ENCODE measurements at places on chromosomes 13 and 19.
A peak's percentile ranks its signal among the peaks of the same experiment; 100 is the strongest.

DNA sequence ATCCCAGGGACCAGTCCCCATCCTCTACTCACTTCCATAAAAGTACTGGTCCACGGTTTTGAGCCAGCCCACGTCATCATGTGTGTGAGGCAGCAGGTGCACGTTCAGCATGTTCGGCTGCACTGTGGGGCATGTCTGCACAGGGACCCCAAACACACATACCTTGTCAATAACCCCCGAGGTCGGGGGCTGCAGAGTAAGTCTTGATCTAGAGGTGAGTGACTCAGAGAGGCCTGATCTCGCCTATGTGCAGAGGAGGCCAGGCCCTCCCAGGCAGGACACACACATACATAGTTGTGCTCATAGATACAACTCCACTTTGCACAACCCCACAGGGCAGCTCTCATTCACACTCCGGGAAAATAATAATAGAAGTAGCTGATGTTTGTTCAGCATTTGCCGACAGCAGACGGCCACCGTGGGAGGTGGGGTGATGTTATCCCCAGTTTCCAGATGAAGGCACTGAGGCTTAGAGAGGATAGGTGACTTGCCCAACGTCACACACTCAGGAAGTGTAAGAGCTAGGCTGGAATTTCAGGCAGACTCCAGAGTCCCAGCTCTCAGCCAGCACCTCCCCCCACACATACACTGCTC is 774 bp downstream of the MAN2B1 start:
- DNase-seq, result no peak

GRCh38 chr13:110648146-110648819 is 32.9 kb downstream of the NAXD start:
- no peak for DNase-seq

- DNase-seq, result no peak
Observed at GRCh38 chr19:48509467-48510194, 2.0 kb downstream of the LMTK3 start.

GRCh38 chr13:77387607-77388200 is 60.8 kb upstream of the MYCBP2 start:
- no peak for DNase-seq

GRCh38 chr13:83634601-83635000 is 247.7 kb downstream of the SLITRK1 start:
- no peak for DNase-seq

DNA sequence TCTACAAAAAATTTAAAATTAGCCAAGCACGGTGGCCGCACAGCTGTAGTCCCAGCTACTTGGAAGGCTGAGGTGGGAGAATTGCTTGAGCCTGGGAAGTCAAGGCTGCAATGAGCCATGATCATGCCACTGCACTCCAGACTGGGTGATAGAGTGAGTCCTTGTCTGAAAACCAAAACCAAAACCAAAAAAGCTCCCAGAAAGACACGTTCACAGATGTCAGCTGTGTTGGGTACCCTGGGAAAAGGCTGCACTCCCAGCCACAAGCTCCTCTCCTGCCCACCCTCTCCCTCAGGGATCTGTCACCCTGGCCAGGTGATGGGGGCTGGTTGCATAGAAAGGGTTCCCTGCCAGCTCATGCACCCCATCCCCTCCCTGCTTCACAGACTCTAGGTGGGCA is 53.3 kb downstream of the RNF6 start:
- DNase-seq, result no peak

DNA sequence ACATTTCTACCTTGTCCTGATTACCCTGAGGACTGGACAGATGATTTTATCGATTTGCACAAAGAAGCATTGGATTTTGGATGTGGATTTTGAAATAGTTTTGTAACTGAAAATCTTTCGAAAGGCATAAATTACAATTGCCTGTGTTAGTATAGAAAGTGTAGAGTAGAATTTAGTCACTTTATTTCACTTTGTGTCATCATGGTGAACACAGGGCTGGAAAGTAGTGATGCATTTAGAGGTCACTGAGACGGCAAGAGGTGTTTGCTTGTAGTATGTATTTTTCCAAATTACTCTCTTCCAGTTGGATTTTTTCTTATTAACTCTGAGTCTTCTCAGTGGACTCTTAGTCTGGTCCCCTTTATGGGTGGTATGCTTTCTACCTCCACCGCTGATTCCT is 326.0 kb downstream of the NALCN start:
- DNase-seq, result no peak

GRCh38 chr13:96551546-96551945 is 442.7 kb downstream of the OXGR1 start:
- no peak for DNase-seq

- no peak for DNase-seq
Observed at GRCh38 chr13:94050686-94051085, 428.8 kb downstream of the DCT start.

- DNase-seq, result peak; percentile 18
Observed at GRCh38 chr19:56105090-56105701, 15.9 kb downstream of the ZNF787 start.

GRCh38 chr13:43307921-43308433 is 284.6 kb downstream of the DNAJC15 start:
- no peak for DNase-seq

DNA sequence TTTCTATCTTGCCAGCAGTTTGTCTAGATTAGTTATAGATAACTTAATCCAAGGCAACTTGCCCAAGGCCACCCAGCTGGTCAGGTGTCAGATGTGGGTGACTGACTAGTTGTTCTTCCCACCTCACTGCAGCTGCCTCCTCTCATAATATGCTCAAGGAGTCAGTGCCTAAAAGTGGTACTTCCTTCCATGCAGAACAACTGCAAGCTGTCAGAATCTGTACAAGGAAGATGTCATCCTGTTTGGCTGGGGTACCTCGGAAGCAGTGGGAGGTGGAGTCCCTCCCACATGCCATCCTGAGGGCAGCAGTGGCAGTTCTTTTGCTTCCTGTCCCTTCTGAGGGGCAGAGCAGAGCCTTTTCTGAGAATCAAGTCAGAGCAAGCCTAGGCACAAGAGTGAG is 193.2 kb upstream of the RFC3 start:
- no peak for DNase-seq

DNA sequence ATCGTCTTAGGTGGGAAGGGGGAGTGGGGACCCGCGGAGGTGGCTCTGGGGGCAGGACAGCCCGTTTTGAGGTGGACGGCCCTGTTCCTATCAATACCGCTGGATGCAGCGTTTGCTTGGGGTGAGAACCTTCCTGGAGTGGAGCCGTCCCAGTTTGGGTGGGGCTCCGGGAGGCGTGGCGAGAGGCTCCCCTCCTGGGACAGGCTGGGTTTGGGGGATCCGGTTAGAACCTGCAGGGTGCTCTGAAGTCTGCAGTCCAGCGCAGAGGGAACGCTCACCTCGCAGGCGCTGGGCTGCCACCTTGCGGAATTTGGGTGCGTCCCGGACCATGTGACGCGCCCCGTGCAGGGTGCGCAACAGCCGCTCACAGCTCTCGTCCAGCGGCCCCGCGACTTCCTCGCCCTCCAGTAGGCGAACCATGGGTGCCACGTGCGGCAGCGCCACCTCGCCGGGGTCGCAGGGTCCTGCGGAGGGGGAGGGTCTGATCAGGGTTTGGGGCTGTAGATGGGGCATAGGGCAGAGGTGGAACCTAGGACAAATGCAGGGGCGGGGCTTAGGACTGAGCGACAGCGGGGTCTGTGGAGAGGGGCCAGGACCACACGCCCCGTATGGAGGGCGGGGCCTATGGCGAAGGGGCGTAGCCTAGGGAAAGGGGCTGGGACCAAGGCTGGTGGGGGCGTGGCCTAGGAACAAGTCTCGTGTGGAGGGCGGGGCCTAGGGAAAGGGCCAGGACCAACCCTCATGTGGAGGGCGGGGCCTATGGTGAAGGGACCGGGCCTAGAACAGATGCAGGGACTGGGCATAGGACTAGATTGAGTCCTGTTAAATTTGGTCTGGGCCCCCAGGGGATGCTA is 13.8 kb downstream of the SH2D3A start:
- peak; percentile 48 for DNase-seq

DNA sequence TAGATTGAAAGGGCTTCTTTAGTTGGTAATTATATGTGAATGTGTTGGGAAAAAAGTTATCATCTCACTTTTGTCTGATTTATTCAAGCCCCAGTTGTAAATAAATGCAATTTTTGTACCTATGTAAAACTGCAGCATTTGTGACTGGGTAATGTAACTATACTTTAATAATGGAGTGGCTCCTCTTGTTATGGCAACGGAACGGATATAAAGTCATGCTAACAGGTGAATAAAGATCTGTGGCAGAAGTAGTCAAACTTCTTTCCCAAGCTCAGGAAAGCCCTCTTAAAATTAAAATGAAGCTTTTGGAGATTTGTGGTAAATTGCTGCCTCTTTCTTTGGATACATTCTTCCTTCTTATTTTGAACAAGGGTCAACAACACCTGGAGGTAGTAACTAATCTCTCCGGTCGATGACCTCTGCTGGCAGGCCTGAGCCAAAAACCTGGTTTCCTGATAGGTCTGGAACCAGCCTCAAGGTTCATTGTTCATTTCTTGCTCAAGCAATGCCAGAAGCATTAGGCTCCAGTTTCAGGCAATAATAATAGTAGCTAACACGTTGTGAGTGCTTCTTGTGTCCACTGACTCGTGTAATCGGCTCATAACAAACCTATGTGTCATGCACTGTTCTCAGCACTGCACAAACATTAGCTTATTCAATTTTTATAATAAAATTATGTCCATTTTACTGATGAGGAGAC is 313.4 kb upstream of the DACH1 start:
- DNase-seq, result no peak

DNA sequence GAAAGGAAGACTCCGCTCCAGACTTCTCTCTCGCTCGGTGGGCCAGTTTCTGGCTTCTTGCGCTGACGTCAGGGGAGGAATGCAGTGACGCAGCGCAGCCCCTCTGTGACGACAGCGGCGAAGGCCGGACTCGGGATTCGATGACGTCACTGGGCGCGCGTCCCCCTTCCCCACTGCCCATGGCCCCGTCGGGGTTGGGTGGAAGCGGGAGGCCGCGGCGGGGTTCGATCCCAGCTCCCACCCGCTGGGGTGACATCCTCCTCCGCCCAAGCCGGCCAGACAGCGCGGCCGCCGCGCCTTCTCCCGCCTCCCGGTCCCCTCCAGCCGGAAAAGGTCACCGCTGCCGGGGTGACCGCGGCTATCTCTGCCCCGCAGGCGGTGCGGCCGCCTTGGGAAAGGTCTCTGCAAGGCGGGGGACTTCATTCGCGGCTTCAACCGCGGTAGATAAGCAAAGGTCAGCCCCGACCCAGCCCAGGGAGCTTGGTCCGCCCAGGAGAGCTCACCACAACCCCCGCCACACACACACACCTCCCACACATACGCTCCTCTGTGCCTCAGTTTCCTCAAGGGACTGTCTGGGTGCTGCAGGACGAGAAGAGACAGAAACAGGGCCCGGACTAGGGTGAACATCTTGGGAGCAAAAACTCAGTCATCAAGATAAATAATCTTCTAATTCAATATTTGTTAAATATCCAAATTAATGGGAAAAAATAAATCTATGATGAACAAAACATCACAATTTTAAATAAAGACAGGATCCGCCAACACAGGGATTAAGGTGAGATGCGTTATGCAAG is 844 bp upstream of the RFX1 start:
- DNase-seq, result no peak

DNA sequence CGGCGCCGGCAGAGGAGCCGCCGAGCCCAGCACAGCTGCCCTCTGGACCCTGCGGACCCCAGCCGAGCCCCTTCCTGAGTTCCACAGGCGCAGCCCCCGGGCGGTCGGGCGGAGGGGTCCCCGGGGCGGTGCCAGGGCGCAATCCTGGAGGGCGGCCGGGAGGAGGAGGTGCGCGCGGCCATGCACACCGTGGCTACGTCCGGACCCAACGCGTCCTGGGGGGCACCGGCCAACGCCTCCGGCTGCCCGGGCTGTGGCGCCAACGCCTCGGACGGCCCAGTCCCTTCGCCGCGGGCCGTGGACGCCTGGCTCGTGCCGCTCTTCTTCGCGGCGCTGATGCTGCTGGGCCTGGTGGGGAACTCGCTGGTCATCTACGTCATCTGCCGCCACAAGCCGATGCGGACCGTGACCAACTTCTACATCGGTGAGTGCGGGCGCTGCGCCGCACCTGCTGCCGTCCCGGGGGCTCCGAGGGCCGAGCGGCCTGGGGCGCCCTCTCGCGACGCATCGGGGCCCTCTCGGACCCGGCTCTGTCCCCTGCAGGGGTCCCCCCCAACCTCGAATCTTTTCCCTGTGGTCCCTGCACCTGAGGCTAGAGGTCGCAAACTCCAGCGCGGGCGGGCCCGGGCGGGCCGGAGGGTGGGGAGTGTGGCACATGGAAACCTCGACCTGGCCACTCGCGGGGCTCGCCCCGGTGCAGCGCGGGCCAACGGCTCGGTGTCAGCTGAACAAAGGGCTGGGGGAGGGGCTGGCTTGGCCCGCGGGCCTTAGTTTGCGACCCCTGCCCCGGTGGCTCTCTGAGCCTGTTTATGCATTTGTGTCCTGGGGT is at the start of gene KISS1R:
KISS1R (plus strand) TSS at position 11 of the 829 bp plus-strand sequence; CDS start at position 181, 170 bp downstream.
- no peak for DNase-seq

GRCh38 chr13:96946709-96947311 is 47.5 kb downstream of the OXGR1 start:
- no peak for DNase-seq

- DNase-seq, result no peak
Observed at GRCh38 chr19:30450835-30451321, 78.7 kb downstream of the ZNF536 start.

- DNase-seq, result no peak
Observed at GRCh38 chr13:114027046-114027715, 53.3 kb upstream of the C13orf46 start.

- no peak for DNase-seq
Observed at GRCh38 chr19:13155472-13156359, 5.5 kb downstream of the IER2 start.

GRCh38 chr19:48006762-48007161 is 12.3 kb downstream of the ELSPBP1 start:
- no peak for DNase-seq

DNA sequence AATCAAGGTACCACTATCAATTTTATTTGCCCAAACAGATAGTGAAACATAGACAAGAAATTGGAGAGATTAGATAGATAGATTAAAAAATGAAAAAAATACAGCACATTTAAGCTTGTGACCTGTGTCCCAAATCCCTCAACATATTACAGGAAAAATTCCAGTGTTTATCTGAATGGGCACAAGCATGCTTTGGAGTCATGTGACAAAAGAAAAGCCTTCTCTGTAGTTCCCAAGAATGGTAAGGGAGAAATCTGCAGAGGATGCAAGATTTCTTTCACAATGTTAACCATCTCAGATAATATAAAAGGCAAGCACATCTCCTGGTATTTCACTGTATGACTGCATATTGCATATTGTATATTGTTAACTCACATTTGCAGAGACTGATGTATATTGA is 168.0 kb downstream of the PCDH9 start:
- no peak for DNase-seq

- no peak for DNase-seq
Observed at GRCh38 chr19:13952931-13953531, 722 bp downstream of the DCAF15 start.

Data from stimulated activated CD8-positive, alpha-beta memory T cell treated with anti-CD3 and anti-CD28 coated beads, Interleukin-15, amount 100 ng/mL, for 1 hour (primary cell).